ENCODE measurements at places on chromosomes 11 and 22.

GRCh38 chr11:2447951-2448650, 3.3 kb downstream of the KCNQ1 start:
- DNase-seq: no peak

- DNase-seq: no peak
Measured at GRCh38 chr11:1557904-1558774, 13.9 kb downstream of the DUSP8 start.

DNA sequence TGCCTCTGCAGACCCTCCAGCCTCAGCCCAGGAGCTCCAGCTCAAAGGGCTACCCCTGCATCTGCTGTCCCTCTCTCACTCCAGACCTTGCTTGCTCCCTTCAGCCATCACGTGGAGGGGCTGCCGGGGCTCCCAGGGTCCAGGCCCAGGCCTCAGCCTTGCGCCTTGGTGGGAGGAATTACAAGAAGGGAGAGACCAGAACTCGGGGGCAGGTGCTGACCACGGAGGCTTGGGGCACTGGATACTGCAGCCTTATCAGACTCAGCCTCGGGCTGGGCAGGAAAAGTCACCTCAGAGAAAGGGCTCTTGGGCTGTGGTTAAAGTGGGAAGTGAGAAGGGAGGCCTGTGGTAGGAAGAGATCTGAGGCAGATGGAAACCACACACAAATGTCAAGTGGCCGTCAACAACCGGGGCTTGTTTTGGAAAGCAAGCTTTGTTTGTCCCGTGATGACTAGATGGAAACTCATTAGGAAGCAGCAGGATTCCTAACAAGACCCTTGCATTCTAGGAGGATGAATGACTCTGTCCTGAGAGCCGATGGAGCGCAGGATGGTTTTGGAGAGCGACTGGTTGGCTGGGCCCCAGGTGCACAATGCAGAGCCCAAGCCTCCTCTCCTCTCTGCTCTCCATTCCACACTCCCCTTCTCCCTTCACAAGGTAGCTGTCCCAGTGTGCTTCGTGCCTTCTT, 1321.7 kb downstream of the TBC1D22A start:
- DNase-seq: no peak

- no peak for DNase-seq
Measured at GRCh38 chr22:30297991-30298701, 8.8 kb upstream of the CASTOR1 start.

DNA sequence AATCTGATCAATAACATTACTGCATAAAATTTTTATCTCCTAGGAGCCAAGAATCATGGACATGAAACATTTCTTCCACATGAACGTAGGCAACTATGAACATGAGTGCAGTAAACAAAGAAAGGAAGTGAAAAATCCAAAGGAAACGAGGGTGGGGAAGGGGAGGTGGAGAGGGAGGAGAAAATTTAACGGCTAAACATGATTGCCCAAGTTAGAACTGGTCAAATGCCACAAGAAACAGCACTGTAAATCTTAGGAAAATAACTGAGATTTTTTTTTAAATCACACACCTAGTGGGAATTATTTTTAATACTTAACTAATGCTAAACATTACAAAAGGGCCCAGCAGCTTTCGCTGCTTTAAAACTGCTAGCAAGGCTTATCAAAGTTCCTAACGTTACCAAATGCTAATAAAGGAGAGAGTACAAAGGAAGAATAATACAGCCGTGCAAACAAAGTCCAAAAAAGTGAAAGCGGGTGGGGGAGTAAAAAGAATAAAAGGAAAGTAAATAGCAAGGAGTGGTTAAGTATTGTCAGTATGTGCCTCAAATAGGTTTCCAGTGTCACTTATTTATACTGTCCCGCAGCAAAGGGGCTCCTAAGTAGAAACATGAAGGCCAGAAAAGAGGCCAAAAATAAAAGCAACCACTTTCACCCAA, 13.7 kb downstream of the NARS2 start:
- no peak for DNase-seq

DNA sequence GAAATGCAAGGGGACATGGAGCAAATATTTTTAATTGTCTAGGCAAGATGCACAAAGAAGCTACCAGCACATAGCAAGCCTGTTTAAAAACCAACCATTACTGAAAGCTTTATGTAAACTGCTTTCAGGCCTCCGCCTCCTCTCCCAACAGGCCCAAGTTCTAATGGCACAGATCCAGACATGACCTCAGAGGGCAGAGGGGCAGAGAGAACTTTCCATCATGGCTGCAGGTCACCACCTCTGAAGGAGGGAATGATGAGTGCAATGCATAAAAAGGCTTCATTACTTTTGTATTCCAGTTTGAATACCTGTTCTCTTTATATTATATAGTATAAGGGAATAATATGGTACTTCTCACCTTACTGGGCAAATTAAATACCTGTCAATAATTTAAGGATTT, 15.2 kb downstream of the DDX17 start:
- DNase-seq: no peak

DNA sequence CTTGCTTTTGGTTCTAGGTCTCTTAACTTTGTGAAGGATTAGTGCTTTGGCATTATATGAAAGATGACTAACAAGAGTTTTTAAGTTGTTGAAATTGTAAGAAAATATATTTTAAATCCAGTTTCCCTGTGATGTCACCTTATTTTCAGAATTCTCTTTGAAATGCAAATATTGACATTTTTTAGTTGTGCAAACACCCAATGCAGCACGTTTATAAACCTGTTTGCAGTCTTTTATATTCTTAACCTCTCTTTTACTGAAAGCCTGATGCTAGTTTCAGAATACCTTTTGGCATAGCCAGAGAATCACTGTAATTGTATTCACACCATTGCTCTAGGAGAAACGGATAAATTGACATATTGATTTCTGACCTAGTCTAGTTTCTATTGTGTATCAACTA, 42.8 kb upstream of the SLC37A2 start:
- DNase-seq: no peak

- no peak for DNase-seq
Measured at GRCh38 chr11:14026961-14027360, 64.4 kb downstream of the SPON1 start.

DNA sequence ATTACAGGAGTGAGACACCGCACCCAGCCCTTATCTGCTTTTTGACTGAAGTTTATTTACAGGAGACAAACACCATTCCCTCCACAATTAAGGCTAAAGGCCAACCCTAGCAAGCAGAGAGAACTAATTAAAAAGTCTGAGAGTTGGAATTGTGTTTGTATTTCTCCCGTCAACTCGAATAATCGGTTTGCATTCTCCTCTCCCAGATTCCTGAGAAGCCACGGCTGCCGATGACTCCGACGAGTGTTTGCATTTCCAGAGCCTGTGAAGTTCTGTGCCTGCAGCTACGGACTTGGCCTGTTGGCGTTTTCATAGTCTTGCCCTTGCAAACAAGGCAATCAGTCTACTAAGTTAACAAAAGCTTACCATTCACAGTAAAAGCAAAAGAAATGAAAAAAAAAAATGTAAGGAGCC, 73.2 kb upstream of the NUP50 start:
- DNase-seq: no peak

GRCh38 chr11:31757260-31757835, 53.8 kb downstream of the PAX6 start:
- no peak for DNase-seq
